ENCODE measurements at places on chromosomes 6 and 20.

DNA sequence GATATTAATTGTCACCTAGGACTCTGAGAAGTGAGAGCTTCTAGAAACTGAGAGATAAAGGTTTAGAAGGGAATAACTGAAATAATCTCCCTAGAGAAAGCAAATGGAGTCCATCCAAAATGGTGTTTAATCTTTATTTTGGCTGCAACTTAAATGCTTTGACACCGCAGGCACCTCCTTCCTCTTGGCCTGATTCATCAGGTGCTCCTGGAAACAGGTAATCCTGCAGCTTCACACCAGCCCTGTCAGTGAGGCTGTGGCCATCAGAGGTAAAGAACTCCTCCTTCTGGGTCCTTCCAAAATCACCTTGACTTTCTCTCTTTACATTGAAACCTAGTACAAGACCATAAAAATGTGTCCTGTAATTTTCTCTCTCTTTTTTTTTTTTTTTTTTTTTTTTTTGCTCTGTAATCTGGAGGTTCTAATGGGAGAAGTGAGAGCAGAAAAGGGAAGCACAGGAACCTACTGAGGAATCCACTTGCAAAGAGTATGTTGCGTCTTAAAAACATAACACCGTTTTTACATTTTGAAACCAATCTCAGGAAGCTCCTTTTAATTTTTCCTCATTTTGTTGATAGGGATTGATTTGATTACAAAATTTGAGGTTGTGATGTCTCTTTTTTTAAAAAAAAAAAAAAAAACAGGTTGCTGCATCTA, 124.2 kb downstream of the LRRC1 start:
- DNase-seq: no peak

DNA sequence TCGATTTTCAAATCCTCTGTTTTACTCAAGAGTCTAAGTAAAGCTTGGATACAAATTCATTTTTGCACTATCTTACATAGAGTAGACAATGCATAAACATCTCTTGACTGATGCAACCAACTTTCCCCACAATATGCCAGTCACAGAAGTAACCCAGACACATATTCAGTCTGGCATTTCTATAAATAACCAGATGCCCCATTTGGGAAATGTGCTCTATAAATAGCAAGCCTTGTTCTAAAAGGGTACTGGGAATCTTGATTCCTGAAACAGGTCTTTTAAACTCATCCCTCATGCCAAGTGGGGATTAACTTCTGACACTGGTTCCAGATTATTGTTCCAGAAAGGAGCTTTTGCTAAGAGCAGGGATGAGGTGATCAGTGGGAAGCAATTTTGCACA, 411.7 kb downstream of the EPM2A start:
- DNase-seq: no peak

DNA sequence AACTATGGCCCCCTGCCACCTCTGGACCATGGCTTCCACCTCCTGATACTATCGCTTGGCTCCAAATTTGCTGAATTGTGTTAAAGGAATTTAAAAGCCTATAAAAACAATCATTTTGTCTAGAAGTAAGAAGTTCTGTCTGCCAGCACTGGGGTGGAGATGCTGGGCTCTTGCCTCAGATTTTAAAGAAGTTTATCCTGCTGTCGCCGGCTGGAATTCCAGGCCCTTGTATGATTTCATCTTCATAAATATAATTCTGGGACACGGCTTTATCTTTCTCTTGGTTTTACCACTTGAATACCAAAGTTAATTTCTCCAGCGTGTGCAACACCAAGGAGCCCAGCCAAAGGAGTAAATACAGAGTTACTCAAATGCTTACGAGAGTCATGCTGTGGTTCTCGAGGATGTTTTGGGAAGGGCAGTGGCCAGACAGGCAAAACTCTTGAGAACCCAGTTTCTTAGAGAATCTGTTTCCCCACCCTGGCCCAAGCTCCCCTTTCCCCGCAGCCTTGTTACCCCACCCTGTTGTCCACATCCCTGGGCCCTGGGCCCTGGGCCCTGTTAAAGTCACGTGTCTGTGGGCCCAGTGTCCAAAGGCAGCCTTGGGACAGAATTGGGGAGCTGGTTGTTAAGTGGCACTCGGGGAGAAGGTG, 31.9 kb downstream of the C6orf89 start:
- DNase-seq: no peak

DNA sequence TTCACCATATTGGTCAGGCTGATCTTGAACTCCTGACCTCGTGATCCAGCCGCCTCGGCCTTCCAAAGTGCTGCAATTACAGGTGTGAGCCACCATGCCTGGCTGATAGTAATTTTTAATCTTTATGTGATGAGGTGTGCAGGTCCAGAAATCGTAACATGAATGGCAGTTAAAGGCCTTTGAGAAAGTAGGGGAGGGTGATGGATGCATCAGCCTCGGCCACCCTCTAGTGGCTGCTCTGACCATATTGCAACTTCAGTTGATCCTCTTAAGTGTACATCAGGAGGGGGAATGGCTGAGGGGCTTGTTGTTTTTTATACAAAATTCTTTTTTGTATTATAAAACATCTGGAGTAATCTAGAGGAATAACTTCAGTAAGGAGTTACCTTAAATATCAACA, 193.0 kb downstream of the ZFAND3 start:
- DNase-seq: peak; percentile 43

DNA sequence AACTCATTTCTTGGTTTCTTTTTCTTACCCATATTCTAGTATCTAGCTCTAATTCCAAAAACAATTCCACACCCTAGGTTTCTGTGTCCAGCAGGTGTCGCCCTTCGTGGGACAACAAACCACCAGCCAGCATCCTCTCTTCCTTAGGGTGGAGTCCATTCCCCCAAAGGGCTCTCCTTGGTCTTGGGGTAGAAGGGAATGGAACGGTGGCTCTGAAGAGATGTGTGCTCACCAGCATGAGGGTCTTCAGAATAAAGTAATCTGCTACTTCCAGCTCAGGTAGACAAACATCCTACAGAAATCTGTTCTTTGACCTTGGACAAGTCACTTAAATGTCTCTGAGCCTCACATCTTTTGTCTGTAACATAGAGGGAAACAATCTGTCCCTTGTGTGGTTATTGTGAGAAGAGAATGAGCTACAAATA, 7.2 kb downstream of the HLA-DMB start:
- DNase-seq: peak; percentile 53

- peak; percentile 24 for DNase-seq
These were observed 20.1 kb upstream of the NOL4L start for GRCh38 chr20:32605167-32605656.

DNA sequence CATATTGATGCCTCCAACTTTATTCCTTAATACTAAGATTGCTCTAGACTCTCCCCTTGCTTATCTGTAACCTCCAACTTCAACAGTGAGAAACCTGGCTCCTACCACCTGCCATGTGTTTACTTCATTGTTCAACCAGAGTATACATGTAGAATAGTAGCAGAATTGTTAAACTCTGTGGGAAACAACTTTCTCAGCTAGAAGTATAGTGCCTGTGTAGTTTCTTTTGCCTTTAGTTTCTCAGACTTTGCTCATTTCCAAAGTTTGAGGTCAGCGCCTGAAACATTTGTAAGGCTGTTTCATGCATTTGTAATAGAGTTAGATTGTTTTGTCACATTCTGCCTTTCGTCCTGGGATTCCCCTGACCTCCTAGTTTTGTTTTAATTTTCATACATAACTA, 34.9 kb upstream of the HECA start:
- DNase-seq: no peak

DNA sequence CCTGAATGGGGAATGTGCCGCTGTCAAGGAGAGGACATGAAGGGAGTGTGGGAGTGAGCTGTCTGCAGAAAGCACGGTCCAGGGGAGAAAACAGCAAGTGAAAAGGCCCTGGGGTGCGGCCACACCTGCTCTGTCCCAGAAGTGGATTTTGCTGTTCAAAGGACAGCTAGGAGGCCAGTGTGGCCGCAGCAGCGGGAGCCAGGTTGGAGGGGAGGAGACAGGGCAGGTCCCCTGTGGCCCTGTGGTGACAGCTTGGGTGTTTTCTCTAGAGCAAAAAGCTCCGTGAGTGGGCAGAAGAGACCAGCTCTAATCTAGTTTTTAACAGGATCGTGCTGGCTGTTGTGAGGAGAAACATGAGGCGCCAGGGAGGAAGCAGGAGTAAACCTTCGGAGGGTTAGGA, 4.5 kb upstream of the SLC52A3 start:
- DNase-seq: no peak

GRCh38 chr6:41439524-41440418, 104.4 kb downstream of the NCR2 start:
- DNase-seq: no peak

DNA sequence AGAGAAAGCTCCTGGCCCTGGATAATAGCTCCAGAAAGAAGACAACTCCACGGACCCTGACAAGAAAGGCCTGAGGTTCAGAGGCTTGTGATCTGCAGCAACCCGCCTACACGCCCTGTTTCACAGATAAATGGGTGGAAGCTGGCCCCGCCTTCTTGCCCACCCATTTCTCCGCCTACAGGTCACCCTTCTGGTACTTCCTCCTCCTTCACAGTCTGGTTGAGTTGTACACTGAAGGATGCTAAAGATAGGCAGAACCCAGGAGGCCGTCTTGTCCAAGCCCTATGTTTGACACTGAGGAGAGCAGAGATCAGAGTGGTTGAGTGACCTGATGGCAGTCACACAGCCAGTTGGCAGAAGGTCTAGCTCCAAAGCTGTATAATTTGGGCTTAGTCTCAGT, 34.2 kb upstream of the MDGA1 start:
- no peak for DNase-seq

DNA sequence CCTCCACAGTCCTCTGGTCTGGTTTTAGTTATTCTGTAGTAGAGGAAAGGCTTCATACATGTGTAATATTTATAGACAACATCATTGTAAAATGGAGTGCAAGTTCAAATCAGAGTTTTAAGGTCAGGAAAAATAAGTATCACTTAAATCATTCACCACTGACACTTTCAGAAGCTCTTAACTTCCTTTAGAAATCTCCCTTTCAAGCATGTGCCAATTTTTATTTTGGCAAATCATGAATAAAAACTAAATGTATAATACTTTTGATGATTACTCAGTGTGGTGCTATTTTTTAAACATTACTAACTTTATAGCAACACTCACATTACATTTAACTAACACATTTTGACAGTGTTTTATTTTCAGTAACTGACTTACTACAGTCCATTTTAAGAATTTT, 112.2 kb downstream of the OGFRL1 start:
- DNase-seq: no peak

DNA sequence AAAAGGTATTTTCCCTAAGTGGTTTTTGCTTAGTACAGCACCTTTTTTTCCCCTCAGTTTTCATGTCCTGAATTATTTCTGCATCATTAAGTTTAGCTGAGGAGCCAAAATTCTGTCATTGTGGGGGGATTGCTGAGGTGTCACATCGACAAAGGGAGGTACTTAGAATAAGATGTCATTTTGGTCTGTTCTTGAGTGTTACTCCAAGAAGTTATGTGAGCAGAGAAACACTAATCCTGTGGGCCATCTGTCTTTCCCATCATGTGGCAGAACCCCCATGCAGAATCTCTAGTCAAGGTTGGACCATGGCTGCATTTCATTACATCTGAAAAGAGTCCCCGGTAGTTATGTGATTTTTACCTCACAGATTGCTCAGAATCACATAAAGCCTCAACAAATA, 167.8 kb upstream of the CENPW start:
- DNase-seq: no peak

GRCh38 chr6:5497896-5498578, 236.7 kb downstream of the FARS2 start:
- no peak for DNase-seq

DNA sequence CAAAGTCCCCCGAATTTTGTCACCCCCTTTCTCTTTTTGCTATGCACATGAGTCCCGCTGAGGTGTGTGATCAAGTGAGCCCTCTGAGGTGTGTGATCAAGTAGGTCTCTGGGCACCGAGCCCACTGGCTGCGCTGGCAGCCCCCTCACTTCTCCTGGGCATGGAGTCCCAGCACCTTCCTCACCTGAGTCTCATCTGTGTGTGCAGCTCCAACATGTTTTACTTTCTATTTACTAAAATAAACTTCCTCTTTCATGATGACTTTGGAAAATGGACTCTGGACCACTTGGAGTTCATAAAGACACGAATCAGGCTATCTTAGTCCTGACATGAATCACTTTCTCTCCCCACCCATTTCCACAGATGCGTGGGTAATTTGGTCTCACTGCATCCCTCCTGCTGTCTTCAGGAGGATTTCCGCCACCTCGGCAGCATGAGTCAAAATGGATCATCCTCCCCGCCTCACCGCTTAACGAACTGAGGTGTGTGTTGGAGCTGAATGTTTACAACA, 39.8 kb downstream of the PRDM1 start:
- no peak for DNase-seq

DNA sequence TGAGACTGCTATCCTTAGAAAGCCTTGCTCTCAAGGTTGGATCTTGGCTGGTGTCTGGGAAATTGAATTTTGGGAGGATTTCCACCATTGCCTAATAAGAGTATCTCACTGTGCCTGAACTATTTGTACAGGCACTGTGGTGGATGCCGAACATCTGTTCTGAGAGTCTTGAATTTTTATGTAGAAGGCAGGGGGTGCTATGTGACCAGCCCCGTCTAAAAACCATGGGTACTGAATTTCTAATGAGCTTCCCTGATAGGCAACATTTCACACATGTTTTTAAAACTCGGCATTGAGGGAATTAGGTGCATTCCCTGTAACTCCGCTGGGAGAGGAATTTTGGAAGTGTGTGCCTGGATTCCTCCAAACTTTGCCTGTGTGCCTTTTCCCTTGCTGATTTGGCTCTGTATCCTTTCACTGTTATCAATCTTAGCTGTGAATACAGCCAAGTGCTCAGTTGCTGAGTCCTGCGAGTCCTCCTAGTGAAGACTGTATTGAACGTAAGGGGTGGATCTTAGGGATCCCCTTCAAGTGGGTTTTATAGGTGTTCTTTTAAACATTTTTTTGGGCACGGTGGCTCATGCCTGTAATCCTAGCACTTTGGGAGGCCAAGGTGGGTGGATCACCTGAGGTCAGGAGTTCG, 27.6 kb upstream of the SCAF8 start:
- DNase-seq: no peak

DNA sequence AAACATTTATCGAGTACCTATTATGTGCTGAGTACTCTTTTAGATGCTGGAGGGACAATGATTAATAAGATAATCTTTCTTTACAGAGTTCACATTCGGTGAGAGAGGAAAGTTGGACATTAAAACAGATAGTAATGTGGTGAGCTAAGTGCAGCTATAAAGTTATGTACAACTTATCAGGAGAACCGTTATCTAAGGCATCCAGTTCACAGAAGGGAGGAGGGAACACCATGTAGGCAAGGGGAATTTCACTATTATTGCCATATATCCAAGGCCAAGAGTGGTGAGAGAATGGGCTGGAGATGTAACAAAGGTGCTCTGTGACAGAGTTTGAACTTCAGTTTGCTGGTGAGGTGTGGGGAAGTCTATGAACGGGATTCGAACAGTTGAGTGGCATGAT, 105.8 kb downstream of the CARMIL1 start:
- no peak for DNase-seq

- no peak for DNase-seq
These were observed 10.1 kb downstream of the PPP1R3G start for GRCh38 chr6:5095236-5095635.

All from midbrain (tissue), 1 donor.